Smooth muscle cell of trachea (primary cell): ENCODE measurements at places on chromosomes 11 and 22. TPM values are rescaled to one million over a fixed set of nuclear protein-coding genes. Genes with fewer than 3 reads are reported as not detected.

The MIAT gene
- total RNA-seq = 1.3 and 1.9 TPM in 2 replicates

The PNPLA5 gene
- 0.50 TPM in 1 of 2 replicates, not detected in the other for total RNA-seq

The WNT7B gene
- total RNA-seq = 0.17 TPM in 1 of 2 replicates, not detected in the other

The EXT2 gene
- 137 and 234 TPM in 2 replicates for total RNA-seq

The ROM1 gene
- 3.9 and 4.6 TPM in 2 replicates for total RNA-seq

The P2RY2 gene
- total RNA-seq = not detected in 2 replicates

The UPB1 gene
- not detected in 2 replicates for total RNA-seq

The ZC3H7B gene
- 39.6 and 86.8 TPM in 2 replicates for total RNA-seq

The MS4A6E gene
- not detected in 2 replicates for total RNA-seq

The HBE1 gene
- total RNA-seq = 0.29 and 0.33 TPM in 2 replicates

The EPS8L2 gene
- 68.4 and 125 TPM in 2 replicates for total RNA-seq

The MMP3 gene
- 9.5 and 13.4 TPM in 2 replicates for total RNA-seq

The NRIP3 gene
- 14.1 and 21.7 TPM in 2 replicates for total RNA-seq

The DGAT2 gene
- total RNA-seq = 6.4 and 15.7 TPM in 2 replicates

The CREB3L1 gene
- total RNA-seq = 42.3 and 56.1 TPM in 2 replicates

The TSSK2 gene
- not detected in 2 replicates for total RNA-seq

The GRK3 gene
- 0.83 and 2.5 TPM in 2 replicates for total RNA-seq

The NLRP10 gene
- 0.99 and 1.5 TPM in 2 replicates for total RNA-seq

The C22orf31 gene
- total RNA-seq = 0.15 TPM in 1 of 2 replicates, not detected in the other

The TSPAN18 gene
- not detected in 2 replicates for total RNA-seq

The CARNS1 gene
- total RNA-seq = 0.15 and 0.66 TPM in 2 replicates

The OR51E2 gene
- total RNA-seq = not detected in 2 replicates

The MCHR1 gene
- 0.15 and 1.5 TPM in 2 replicates for total RNA-seq

The FREY1 gene
- 0.44 and 2.3 TPM in 2 replicates for total RNA-seq

The SCYL1 gene
- total RNA-seq = 77.2 and 139 TPM in 2 replicates

The DEFB131B gene
- total RNA-seq = not detected in 2 replicates

The NXPE1 gene
- total RNA-seq = not detected in 2 replicates

The CCDC87 gene
- total RNA-seq = 0.29 and 1.2 TPM in 2 replicates

The CARD16 gene
- 15.3 and 26.3 TPM in 2 replicates for total RNA-seq
